ENCODE measurements at places on chromosomes 3 and 15.

GRCh38 chr15:101469520-101470288 is 19.8 kb downstream of the PCSK6 start:
- no peak for DNase-seq

DNA sequence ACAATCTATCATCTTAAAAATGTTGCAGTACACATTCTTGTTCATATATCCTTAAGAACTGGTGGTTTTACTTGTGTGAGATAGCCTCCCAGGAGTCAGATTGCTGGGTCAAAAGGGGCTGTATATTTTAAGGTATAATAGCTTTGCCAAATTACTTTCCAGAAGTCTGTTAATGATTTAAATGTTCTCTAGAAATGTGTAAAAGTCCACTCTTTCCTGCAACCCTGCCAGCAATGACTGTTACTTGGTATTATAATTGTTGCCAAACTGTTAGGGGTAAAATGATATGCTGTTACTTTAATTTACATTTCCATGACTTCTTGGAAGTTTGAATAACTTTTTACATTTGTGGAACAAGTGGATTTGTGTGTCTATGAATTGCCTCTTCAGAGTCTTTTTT is 170.8 kb downstream of the SLC9A9 start:
- DNase-seq: no peak

GRCh38 chr3:138467931-138468330 is 33.5 kb downstream of the ESYT3 start:
- no peak for DNase-seq

DNA sequence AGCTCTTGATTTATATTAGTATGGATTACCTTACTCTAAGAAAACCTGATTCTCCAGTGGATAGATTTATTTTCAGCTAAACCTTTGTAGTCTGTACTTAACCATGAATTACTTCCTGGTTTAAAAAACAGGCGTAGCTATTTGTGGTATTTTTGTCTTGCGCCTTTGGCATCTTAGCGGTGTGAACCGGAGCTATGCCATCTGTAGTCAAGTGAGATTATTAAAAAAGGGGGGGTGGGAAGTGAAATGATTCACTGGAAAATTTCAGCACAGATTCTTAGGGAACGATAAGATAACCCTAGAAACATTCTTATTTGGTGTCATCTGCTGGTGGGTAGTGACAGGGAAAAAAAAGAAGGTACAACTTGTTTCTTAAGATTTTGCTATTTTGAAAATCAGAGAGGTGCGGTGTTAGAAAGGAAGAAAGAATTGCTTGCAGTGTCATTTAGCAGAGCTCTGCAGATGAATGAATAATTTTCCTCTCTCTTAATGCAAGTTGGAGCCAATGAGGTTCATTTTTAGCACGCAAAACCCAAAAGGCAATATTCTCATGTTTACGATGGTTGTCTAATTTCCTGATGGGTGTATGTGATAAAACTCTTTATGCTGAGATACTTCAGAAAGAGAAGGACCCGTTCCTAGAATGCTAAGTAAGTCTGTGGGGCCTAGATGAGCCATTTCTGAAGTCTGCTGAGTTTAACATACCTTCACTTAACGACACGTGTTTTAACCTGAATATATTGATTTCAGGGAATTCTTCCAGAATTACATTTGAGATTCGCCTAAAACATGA is 44.0 kb downstream of the PSMD6 start:
- DNase-seq: no peak

DNA sequence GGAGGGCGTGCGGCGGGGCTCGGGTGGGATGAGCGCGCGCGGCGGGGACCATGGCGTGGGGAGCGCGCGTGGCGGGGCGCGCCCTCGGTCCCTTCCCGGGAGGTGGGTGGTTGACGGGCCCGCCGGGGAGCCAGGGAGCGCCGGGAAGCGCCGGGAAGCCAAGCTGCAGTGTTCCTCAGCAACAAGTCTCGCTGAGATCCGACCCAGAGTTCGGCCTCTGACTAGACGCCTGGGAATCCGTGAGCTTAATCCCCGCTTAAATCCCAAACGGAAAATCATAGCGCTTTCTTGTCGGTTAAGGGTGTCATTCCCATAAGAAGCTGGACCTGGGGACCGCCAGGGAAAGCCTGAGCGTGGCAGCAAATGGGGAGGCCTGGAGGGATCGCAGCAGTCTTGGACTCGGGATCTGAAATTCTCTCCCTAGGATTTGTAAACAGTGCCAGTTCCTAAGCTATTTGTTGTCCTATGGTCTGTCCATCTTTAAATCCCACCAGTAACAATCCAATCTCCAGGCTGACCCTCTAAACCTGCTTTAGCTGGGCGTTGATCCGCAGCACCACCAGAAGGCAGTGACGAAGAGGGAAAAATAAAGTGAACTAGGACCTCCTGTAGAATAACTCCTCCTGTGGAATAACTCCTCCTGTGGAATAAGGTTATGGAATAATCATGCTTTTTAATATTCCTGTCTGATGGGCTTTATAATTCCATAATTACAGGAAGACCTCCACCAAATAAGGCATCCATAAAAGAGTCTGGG is 570 bp upstream of the NEDD4 start:
- DNase-seq: no peak

GRCh38 chr3:169848741-169849140 is 21.0 kb downstream of the LRRC31 start:
- no peak for DNase-seq

GRCh38 chr3:143216709-143217182 is 97.2 kb downstream of the CHST2 start:
- DNase-seq: no peak

DNA sequence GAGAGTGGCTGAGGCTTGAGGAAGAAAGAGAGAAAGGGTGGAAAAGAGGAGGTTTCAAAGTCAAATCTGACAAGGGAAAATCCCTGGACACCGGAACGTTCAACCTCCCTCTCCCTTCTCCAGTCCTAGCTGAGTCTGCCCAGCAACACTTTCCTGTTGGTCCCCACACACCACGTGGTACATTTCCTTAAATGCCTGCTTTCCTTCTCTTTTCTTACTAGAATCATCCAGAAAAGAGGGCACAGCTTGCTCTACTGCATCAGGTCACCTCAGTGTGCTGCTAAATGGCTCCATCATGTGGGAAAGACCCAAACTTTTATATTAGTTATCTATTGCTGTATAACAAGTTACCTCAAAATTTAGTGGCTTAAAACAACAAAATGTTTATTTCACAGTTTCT is 181.2 kb downstream of the NECTIN3 start:
- no peak for DNase-seq

GRCh38 chr3:7841451-7841850 is 660.2 kb upstream of the LMCD1 start:
- no peak for DNase-seq

- DNase-seq: no peak
Measured at GRCh38 chr15:39154776-39155175, 426.1 kb upstream of the THBS1 start.

DNA sequence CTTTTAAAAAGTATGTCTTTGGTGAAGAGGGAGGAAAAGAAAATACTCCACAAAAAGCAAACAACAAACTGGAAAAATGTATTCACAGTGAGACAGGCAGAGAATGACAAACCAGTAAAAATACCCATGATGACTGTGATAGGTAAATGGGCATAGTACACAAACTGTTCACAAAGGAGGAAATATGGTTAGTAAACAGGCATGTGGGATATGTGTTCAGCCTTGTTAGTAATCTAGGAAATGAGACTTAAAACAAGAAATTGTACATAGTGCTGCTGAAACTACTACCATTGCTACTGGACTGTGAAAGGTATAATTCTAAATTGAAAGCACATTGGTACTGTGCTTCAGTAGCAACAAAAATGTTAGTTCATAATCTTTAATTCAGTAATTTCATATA is 50.1 kb downstream of the UBE2E2 start:
- no peak for DNase-seq

DNA sequence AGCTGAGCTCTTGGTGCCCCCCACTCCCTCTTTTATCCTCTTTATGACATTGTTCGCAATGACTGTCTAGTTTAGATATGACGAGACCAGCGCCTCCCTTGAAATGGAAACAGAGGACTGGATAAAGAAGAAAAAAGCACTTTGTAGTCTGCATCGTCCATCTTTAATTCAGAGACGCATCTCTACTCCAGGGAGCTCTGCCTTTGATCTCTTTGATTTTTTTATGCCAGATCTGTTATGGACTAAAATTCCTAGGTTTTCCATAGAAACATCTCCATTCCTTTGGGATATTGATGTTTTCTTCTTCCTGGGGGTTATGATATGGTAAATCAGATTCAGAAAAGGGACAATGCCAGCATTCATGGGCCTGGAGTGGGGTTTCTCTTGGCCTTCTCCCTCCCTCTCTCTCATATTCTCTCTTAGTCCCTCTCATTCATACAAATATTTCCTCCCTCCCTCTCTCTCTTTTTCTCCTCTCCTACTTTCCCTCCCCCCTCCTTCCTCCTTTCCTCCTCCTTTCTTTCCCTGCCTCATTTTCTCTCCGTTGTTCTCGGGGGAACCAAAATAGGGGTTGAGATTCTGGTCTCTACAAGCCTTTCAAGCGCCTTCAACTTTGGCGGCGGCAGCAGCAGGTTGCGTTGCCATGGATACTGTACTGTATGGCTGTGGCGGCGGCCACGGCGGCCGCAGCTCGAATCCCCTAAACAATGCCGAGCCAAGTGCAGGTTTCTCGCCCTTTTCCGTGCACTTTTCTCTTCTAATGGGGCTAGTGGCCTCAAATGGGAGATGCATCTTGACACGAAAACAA is 45.5 kb downstream of the ZIC4 start:
- DNase-seq: no peak

DNA sequence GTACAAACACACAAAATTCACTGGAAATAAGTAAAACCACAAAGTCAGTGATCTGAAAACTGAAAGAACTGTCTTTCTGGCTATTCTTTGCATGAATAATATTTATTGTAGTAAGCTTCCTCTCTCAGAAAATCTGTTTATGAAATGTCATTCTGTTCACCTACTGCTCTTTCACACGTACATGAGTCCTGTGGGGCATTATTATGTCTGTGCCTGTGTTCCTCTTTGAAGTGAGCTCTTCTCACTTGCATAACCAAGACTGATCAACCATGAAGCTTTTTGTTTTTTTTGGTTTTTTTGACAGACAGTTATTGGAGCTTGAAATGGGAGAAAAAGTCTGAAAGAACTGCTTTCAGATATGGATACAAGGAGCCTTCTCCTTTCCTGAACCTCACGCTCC is 195.8 kb downstream of the PLCH1 start:
- DNase-seq: no peak

DNA sequence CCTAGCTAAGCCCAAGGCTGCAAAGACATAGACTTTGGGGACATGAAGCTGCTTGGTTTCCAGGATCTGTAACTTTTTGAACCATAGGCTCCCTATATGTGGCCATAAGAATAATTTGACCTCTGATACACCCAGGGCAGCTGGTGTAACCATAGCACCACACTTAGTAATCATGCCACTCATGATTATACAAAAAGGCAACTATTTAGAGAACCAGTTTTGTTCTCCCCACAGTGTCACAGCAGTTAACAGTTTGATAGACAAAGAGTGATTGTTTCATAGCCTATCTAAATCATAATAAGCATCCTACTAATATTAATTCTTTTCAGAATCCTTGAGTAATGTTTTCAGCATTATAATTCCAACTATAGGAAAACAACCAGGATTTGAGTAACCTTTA is 334.9 kb downstream of the NEK10 start:
- DNase-seq: no peak

- no peak for DNase-seq
Measured at GRCh38 chr3:134829721-134830120, 34.7 kb downstream of the EPHB1 start.

- no peak for DNase-seq
Measured at GRCh38 chr15:29438703-29439055, 169.1 kb upstream of the NSMCE3 start.

GRCh38 chr3:189537135-189537534 is 94.1 kb upstream of the TP63 start:
- DNase-seq: no peak

DNA sequence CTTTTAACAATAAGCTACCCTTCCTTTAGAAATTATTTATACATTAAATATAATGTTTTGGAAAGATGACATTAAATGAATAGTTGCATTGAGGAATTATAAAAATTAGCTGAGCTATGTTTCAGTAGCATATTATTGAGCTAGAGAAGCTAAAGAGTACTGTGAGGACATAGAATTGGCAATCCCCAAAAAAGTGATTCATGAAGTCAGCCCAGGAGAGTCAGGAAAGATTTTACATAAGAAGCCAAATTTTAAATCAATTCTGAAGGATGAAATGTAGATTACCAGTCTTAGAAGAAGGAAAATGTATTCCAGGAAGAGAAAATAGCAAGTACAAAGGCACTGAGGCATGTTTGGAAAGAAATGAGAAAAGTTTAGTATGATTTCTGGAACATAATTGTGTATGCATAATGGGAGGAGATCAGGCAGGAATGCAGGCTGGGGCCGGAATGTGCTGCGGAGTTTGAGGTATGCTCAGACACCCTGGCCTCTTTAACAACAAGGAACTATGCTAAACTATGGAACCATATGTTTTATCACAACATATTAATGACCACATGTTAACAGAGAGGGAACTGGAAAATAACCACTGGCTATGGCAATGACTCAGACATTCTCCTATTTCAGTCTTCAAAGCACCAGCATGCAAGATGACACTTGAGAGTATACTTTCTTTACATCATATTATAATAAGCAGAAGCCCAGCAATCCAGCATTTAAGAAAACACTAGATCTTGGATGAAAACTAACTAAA is 103.3 kb upstream of the COL8A1 start:
- DNase-seq: no peak

GRCh38 chr15:99702895-99703602 is 30.2 kb downstream of the LYSMD4 start:
- DNase-seq: no peak

GRCh38 chr3:13077431-13078162 is 4.4 kb upstream of the IQSEC1 start:
- DNase-seq: no peak

GRCh38 chr3:151067158-151067557 is 18.3 kb upstream of the MED12L start:
- DNase-seq: no peak

DNA sequence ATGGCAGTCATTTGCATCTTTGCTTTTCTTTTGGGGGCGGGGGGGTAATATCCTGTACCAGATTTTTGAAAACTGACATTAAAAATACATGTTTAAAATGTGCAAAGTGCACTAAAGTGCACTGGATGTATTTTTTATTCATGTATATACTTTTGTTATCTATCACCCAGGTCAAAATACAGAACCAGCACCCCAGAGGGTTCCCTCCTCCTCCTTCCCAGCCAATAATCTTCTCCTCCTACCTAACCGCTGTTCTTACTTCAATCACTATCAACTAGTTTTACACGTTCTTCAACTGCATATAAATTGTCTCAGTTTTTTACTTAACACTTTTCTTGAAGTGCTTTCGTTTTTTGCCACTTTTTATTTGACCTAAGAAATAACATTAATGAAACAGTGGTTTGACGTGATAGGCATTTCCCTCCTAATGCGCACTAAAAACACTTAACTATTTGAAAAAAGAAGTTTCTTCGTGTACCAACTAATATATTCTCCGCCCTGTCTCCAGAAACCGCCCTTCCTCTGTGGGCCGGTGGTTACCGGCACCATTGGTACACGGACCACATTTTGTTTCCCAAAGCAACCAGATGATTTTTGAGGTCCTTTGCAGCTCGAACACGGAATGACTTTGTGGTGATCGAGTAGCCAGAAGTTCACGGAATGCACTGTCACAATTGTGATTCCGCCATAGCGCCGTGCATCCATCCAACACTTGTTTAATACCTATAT is 836 bp upstream of the AKAP13 start:
- peak; percentile 23 for DNase-seq

GRCh38 chr3:45120359-45121158 is 25.6 kb downstream of the CDCP1 start:
- no peak for DNase-seq

GRCh38 chr3:66253790-66254620 is 33.2 kb downstream of the SLC25A26 start:
- no peak for DNase-seq

GRCh38 chr3:39291903-39292329 is 12.1 kb upstream of the CX3CR1 start:
- DNase-seq: peak; percentile 52

Data from stimulated activated CD8-positive, alpha-beta memory T cell treated with anti-CD3 and anti-CD28 coated beads, Interleukin-15, amount 100 ng/mL, for 48 hours (primary cell).